Hepatocyte (in vitro differentiated cells): ENCODE measurements at places on chromosomes 5 and 9. TPM values are rescaled to one million over a fixed set of nuclear protein-coding genes. Genes with fewer than 3 reads are reported as not detected.

- no peak for DNase-seq
Measured at GRCh38 chr5:115458416-115458815, 86.2 kb downstream of the FEM1C start.

DNA sequence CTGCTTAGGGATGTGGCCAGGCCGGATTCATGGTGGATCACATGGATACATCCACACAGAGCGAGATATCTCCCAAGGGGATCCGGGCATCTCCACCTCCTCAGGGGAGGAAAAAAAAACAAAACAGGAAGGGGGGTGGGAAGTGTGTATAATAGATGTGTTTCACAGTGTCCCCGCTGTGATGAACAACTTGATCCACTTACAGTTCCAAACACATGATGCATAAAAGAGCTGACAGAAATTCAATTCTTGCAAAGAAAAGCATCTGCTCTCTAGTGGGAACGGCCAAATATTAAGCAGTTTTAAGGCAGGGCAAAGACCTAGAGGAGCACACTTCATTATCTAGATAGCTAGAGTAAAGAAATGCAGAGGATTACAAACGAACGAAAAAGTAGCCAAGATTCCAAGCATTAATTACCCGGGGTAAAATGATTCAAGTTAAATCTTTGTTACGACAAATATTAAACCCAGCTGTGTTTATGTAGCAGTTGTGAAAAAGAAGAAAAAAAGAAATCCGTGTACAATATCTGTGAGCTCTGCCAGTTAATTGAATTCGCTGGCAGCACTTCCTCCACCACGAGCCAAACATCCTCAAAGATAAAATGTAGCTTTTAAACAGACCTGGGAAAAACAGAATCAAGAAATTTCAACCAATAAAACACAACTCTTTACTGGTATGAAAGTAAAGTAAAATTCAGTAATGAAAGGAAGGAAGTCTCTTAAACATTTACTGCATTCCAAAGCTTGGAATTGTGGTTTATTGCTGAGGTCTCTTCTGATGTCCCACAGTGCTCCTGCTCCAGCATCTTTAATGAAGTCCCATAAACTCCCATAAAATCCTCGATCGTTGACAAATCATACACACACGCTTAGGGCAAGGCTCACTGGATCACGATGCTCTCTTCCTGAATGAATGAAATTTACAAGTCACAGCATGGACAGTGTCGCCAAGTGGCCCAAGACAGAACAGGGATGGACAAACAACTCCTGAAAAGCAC is 213.0 kb downstream of the CRB2 start:
- DNase-seq: no peak

The COL15A1 gene
- polyA plus RNA-seq: 87.2 and 97.6 TPM in 2 replicates

- DNase-seq: peak; percentile 59
Measured at GRCh38 chr5:131382407-131383395, 118.8 kb downstream of the CDC42SE2 start.

- DNase-seq: no peak
Measured at GRCh38 chr5:171416160-171417049, 3.0 kb upstream of the FGF18 start.

DNA sequence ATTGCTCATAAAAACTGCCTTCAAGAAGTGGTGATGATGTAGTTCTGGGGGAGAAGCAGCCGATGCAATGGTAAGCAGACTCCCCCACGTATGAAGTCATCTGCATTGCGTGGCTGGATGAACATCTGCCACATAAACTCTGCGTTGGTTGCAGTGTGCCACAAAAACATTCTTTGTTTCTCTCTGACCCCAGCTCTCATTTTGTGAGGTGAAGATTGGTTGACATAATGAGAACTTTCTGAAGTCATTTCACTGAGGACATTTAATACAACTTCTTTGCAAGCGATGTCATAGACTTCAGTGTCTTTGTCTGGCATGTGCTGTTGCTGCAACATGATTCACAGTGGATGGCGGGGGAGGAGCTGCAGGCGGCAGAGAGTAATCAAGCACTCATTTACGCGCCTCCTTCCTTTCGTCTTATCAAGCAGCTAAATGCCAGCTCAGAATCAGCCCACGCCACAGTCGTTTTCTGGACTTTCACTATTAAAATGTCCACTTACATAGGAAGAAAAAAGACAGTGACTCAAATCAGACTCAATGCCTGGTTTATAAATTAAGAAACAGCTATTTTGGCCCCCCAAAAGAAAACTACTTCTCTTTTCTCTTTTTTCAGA is 91.5 kb upstream of the NFIL3 start:
- DNase-seq: peak; percentile 78

DNA sequence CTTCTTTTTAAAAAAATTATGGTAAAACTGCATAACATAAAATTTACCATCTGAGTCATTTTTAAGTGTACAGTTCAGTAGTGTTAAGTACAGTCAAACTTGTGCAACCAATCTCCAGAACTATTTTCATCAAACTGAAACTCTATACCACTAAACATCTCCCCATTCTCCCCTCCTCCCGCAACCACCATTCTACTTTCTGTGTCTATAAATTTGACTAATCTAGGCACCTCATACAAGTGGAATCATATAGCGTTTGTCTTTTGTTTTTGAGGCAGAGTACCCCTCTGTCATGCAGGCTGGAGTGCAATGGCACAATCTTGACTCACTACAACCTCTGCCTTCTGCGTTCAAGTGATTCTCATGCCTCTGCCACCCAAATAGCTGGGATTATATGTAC is 24.0 kb upstream of the EBF1 start:
- no peak for DNase-seq

GRCh38 chr5:78008356-78008967 is 232.3 kb upstream of the TBCA start:
- DNase-seq: peak; percentile 54

The MAPK9 gene
- polyA plus RNA-seq: 17.5 and 17.8 TPM in 2 replicates

- DNase-seq: peak; percentile 68
Measured at GRCh38 chr5:35202319-35203111, 27.8 kb downstream of the PRLR start.

DNA sequence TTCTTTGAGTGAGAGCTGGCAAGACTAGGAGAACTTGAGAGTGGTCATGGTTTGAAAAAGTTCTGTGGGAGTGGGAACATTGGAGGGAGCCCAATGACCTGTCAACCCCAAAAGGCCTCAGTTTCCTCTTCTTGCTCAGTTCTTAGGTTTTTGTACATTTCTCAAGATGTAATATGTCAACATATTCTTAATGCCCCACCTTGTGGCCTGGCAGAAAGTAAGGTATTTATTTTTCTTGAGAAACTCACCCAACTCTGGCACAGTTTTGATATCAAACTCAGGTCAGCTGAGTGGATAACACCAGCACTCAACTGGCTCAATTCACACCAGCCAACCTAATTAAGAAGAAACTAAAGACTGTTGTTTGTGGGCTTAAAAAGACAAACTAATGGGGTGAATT is 123.0 kb upstream of the SLC27A6 start:
- DNase-seq: no peak

DNA sequence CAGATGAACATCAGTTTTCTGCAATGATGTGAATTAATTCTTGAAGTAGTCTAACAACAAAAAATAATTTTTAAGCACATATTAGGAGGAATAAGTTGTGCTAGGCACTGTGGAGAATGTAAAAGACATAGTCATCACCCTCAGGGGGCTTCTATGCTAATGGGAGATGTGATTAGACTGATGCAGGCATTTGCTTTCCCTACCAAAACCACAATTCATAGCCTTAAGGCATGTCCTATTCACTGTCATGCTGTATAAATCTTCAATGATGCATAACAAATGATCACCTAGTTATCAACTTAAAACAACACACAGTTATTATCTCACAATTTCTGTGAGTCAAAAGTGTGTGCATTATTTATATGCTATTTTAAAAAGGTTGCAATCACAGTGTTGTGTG is 422.6 kb downstream of the MAN2A1 start:
- no peak for DNase-seq

DNA sequence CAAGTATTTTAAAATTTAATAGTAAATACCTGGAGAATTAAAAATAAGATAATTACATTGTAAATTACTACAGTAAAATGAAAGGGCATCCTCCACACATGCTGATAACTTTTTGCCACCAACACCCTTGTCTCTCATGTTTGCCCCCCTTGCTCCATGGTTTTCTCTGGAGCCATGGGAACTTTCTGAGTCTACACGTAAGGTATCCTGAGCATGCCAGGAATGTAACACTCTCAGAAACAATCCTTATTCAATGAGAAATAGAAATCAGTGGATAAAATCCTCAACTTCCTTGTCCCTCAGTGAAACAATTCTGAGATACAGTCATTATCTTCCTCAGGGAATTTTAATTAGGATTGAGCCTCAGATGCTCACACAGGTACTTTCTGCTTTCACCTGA is 108.9 kb downstream of the IZUMO3 start:
- DNase-seq: no peak

DNA sequence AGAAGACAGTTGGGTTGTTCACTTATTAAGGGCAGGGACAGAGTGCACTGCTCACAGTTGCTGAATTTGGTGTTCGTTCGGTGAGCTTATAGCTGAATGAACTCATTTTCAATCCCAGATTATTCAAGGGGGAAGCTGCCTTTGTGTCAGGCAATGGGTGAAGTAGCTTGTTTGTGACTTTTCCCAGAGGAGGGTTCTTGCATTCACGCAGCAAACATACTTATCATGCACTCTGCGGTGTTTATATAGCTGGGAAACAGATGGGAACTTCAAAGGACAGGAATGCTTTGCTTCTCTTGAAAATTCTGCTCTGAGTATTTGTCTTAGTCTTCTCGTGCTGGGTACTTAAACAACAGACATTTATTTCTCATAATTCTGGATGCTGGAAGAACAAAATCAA is 64.7 kb upstream of the ABCA1 start:
- peak; percentile 32 for DNase-seq

GRCh38 chr9:91889161-91889911 is 60.7 kb downstream of the ROR2 start:
- DNase-seq: no peak

The TAF7 gene
- 103 and 107 TPM in 2 replicates for polyA plus RNA-seq

DNA sequence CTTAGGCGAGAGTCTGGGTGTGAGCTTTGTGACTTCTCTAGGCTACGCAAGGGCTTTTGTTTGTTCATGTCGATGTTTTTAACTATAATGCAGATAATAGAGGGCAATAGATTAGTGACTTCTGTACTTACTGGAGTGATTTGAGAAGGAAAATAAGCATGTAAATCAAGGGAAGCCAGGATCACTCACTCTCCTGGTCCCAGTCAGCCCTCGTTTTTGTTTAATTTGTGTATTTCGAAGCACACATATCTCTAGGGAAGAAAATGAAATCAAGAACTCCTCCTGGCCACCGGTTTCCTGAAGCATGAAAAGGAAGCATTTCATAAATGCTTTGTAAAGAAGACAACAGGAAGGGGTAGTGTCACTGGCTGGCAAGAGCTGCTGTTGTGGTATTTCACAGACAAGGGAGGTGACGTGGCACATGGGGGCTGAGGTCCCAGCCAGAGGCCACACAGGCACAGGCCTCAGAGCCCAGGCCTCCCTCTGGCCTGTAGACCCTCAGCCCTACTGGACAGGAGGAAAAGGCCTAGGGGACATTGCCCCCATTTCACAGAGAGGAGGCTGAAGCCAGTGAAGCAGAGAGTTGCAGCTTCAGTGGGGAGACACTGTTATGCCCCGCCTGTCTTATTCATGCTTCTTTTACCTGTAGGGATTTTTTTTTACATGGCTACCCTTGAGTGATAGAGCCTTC is 34.1 kb downstream of the IRF1 start:
- DNase-seq: no peak

- DNase-seq: peak; percentile 86
Measured at GRCh38 chr5:67209141-67209771, 12.7 kb upstream of the CD180 start.

DNA sequence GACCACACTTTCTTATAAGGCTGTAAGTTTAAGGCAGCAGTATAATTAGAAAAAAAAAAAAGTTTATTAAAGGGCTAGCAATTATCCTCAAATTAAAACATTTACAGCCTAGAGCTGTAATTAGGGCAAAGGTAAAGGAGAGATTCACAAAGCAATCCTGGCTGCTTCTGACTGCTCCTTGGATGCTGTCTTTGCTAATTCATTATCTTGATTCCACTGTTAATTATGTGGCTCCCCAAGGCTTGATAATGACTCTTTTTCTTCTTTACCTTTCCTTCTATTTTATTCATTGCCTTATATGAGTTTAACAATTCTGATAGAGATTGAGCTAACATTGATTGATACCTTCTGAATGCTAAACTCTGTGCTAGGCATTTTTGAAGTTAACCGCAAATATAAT is 476.5 kb downstream of the DTWD2 start:
- no peak for DNase-seq

The BHMT gene
- polyA plus RNA-seq: 9.7 and 10.2 TPM in 2 replicates

- DNase-seq: no peak
Measured at GRCh38 chr9:127358023-127358535, 38.9 kb upstream of the SLC2A8 start.
